ENCODE measurements at places on chromosomes 4 and X.

DNA sequence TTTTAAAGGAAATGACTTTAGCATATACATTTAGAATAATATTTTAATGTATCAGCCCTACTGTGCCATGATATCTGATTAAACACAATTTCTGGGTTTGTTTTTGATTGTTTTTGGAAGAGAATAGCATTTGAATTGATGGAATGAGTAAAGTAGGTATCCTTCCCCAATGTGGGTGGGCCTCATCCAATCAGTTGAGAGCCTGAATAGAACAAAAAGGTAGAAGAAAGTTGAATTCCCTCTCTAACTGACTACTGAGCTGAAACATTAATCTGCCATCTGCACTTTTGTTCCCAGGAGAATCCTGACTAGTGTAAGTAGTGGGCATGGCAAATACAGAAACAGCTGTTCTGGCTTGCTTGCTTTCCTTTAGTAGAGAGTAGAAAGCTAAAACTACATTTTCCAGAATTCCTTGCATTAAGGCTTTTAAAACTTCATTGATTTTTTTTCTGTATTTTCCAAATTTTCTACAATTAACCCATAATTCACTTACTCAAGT is 9.7 kb upstream of the SEC24D start:
- no peak for DNase-seq

DNA sequence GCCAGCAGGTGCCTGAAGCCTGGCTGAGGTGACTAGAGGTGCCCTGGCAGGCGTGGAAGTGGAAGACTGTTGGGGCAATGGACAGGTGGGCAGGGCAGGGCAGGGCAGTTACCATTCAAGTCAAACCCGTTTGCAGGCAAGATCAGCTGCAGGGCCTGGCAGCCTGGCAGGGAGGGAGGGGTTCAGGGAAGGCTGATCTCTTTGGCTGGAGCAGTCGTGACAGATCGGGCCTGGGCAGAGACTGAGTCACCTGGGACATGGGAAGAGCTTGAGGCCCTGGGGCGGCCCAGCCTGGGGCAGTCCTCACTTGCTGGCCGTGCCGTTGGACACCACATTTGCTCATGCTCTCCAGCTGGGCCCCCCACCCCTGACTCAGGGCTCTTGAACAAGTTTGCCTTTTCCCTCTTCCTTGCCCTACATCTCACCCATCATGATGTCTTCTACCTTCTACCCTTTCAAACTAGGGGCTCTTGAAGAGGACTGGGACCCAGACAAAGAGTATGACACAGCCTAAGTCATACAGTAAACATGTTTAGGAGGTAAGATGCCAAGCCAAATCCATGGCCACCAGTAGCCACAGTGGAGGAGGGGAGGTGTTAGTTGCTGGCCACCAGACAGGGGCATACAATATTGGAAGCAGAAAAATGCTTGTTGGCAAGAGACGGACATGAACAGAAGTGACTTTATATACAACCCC is 2.0 kb upstream of the ZNF185 start:
- DNase-seq = no peak

- DNase-seq = no peak
Measured at GRCh38 chrX:69074726-69075125, 90.5 kb downstream of the PJA1 start.

DNA sequence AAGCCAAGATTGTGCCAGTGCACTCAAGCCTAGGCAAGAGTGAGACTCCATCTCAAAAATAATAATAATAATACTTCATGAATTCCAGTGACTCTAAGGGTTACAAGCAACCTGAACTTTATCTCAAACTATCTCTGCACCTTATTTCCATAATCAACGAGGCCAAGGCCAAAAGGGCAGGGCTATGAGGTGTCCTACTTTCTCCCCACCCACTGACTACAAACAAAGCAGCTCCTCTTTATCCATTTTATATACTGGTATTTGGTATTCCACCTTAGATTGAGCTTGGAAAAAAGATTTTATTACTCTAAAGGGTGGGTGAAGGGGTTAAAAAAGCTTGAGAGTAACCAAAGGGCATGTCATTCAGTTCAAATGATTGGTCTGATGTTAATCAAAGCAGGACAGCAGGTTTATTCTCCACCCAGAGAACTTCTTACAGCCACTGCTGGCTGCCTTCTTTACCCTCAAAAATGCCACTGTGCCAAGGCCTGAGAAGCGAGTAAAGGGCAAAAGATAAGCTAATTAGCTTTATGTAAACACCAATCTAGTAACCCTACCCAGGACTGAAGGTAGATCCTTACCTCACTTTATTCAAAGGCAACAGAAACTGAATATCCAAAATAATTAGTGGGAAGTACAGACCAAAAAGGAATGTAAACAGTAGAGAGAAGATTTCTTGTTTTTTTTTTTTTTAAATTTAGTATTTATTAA is 28.2 kb downstream of the APOO start:
- DNase-seq = no peak

- DNase-seq = no peak
Measured at GRCh38 chrX:45872480-45872879, 671.8 kb upstream of the DIPK2B start.

DNA sequence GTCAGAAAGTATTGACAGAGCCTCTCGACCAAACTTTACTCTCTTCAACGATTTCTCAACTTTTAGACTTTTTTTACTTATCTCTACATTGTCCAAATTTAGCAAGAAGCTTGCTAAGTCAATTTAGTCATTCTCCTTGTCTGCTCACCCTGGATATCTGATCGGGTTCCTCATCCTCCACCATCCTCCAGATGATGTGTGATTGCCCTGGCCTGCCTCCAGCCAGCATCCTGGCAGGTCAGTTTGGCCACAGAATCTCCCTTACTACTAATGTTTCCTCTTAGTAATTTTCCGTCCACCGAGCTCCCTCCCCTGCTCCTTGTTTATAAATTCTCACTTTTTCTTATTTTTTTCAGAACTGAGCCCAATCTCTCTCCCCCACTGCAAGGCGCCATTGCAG is 167.9 kb upstream of the ZFP42 start:
- DNase-seq = no peak

- no peak for DNase-seq
Measured at GRCh38 chrX:55919367-55920221, 202.0 kb downstream of the RRAGB start.

- DNase-seq = no peak
Measured at GRCh38 chrX:148872881-148873280, 372.5 kb downstream of the AFF2 start.

- no peak for DNase-seq
Measured at GRCh38 chrX:53128097-53128749, 34.3 kb downstream of the KANTR start.

- DNase-seq = no peak
Measured at GRCh38 chr4:141768954-141769353, 132.6 kb downstream of the IL15 start.

GRCh38 chr4:162497564-162498167 is 333.9 kb upstream of the FSTL5 start:
- no peak for DNase-seq

DNA sequence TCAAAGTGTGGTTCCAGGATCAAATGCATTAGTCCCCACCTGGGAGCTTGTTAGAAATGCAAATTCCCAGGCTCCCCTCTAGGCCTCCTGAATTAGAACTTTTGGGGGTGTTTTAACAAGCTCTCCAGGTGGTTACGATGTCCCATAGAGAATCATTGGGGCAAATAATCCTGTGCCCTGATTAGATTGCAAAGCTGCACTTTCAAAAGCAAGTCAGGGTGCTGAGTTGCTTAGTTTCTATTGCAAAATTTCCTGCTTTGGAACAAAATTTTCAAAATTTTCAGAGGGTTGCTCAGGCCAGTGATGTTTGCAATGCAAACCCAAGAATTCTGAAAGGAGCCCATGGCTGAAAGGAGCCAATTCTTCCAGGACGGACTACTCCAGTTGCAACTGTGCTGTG is 71.0 kb downstream of the MGST2 start:
- no peak for DNase-seq

DNA sequence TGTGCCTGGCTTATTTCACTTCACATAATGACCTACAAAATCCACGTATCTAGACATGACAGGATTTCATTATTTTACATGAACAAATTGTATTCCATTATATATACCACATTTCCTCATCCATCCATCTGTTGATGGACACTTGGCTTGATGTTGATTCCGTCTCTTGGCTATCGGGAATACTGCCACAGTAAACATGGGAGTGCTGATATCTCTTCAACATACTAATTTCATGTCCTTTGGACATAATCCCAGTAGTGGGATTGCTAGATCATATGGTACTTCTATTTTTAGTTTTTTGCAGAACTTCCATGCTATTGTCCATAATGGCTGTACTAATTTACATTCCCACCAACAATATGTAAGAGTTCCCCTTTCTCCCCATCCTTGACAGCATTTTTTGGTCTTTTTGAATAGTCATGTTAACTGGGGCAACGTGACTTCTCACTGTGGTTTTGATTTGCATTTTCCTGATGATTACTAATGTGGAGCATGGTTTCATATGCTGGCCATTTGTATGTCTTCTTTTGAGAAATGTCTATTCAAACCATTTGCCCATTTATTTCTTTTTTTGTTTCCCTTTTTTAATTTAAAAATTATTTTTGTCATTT is 68.9 kb downstream of the HTRA3 start:
- DNase-seq = no peak

- no peak for DNase-seq
Measured at GRCh38 chr4:144104509-144105130, 35.9 kb downstream of the GYPA start.
